Stimulated activated naive B cell treated with anti-CD40 and anti-IgM and Interleukin-4, amounts not matched to agents 10 μg/mL and 1 μg/mL and 100 μg/mL, for 72 hours (primary cell): ENCODE measurements at places on chromosomes 7 and 10.
A peak's percentile ranks its signal among the peaks of the same experiment; 100 is the strongest.

DNA sequence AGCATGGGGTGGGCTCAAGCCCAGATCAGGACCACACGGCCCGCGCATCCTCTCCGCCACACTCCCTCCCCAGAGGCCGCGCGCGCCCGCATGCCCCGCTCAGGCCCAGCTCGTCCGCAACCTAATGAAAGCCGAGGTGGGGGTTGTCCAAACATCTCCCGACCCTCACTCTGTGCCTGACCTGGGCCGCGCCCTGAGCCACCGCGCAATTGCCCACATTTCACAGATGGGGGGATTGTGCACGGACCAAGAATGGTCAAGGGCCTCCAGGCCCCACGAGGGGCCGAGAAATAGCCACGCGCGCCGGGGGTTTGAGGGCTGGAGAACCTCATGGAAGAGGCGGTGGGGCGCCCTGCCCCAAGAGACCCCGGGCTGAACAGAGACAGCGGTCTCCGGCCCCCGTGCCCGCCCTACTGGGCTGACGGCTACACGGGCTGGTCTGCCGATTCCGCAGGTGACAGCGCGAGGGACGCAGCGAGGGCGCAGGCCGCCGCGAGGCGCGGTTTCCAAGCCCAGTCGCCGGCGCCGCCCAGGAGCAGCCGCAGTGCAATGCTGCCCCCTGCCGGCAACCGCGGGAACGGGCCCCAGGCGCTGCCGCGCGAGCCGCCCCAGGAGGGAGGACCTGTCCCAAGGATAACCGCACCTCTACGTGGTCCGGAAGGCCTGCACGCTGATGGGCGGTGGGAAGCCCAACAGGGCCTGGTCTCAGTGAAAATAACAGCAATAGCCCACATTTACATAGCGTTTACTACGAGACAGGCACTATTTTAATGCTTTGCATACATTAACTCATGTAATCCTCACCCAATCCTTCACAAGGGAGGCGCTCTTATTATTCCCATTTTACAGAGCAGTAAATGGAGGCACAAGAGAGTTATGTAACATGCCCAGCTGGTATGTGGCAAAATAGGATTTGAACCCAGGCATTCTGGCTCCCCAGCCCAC, 10.5 kb upstream of the GRID1 start:
- DNase-seq: peak; percentile 81

- no peak for DNase-seq
Observed at GRCh38 chr7:95863623-95864022, 91.3 kb downstream of the DYNC1I1 start.

DNA sequence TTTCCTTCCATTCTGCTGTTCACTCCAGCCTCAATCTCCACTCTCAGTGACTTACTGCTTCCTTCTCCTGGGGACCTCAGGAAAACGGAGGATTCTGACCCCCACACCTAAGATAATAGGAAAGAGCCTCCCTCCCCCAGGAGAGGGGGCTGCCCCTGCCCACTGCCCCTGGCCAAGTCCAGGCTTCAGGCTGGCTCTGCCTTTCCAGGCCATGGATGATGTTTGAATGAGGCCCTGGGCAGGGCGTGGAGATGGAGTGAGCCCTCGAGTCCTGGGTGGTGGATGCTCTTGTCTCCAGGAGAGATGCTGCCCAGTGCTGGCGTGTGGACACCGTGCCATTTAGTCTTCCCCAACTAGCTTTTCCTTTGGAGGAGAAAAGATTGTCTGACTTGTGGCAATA, 106.9 kb downstream of the INSYN2A start:
- no peak for DNase-seq

GRCh38 chr7:30421647-30422196, 56.9 kb downstream of the NOD1 start:
- no peak for DNase-seq

DNA sequence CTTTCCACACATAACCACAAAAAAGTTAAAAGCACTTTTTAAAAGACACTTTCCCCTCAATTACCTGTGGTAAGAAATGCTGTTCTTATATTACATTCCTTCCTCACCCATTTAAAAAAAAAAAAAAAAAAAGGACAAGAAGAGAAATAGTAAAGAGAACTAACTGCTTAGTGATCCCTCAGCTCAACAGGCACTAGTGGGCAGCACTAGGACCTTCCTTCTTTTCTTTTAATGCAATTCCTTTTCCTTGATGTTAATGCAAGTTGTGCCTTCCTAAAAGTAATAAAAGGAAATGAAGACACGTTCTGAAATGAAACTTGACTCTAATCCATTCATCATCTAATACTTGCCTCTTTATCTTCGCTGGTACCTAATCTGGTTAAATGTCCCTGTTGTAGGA, 189.7 kb downstream of the TCF7L2 start:
- no peak for DNase-seq

GRCh38 chr7:152987656-152988055, 228.1 kb downstream of the ACTR3B start:
- DNase-seq: no peak

DNA sequence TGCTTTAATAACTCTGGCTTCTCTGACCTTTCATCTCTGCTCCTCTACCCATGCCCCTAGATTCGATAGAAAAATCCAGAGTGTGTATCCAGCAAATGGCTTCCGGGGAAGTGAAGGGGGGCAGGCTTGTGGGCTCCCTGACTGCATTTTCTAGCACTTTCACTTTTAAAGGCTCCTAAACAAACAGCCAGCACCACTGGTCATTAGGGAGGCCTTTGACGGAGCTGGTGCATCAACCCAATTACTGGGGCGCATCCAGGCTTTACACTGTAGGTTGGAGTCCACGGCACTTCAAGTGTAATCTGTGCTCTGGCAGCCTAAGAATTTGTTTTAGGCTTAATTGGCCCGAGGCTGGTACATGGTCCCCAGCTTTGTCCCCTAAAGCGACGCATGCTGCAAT, 291.9 kb downstream of the GFRA1 start:
- no peak for DNase-seq

GRCh38 chr7:102082693-102083368, 203.8 kb upstream of the SH2B2 start:
- DNase-seq: no peak

- DNase-seq: no peak
Observed at GRCh38 chr10:13712476-13712836, 125.7 kb downstream of the PRPF18 start.
